ENCODE measurements at places on chromosomes 4 and X.
A peak's percentile ranks its signal among the peaks of the same experiment; 100 is the strongest.

DNA sequence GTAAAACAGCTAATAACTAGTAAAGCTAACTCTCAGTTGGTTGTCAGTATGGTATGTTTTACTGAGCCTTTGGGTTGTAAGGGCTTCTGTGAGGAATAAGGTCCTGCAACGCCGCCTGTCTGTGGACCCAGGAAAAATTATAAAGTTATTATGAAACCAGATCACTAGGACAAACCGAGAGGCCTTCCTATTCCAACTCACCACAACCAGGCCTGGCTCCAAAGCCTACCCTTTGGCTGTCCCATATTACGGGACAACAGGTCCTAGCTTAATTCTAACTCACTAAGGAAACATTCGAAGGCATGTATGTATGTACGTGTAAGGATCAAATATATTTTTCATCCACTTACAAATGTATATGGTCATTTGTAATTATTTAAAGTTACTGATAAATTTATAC is 1.4 kb downstream of the ANKRD17 start:
- DNase-seq = peak; percentile 61

- DNase-seq = no peak
These were observed 129.4 kb downstream of the THOC2 start for GRCh38 chrX:123603491-123603890.

DNA sequence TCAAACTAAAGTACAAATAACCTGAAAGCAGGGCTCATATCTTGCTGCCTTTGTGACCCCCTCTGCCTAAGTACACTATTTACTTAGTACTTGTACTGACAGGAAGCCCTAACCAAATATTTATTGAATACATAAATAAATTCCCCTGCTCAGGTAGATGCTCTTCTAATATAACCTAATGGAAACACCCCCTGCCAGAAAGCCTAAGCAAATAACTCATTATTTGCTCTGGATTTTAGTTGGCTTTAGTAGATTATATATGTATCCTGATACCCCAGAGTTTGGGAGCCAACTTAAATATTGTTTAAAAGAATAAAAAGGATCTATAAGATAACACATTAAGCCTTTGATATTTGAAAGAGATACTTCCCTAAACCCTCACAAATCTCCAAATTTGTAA is 318.2 kb downstream of the PPP1R2C start:
- no peak for DNase-seq

DNA sequence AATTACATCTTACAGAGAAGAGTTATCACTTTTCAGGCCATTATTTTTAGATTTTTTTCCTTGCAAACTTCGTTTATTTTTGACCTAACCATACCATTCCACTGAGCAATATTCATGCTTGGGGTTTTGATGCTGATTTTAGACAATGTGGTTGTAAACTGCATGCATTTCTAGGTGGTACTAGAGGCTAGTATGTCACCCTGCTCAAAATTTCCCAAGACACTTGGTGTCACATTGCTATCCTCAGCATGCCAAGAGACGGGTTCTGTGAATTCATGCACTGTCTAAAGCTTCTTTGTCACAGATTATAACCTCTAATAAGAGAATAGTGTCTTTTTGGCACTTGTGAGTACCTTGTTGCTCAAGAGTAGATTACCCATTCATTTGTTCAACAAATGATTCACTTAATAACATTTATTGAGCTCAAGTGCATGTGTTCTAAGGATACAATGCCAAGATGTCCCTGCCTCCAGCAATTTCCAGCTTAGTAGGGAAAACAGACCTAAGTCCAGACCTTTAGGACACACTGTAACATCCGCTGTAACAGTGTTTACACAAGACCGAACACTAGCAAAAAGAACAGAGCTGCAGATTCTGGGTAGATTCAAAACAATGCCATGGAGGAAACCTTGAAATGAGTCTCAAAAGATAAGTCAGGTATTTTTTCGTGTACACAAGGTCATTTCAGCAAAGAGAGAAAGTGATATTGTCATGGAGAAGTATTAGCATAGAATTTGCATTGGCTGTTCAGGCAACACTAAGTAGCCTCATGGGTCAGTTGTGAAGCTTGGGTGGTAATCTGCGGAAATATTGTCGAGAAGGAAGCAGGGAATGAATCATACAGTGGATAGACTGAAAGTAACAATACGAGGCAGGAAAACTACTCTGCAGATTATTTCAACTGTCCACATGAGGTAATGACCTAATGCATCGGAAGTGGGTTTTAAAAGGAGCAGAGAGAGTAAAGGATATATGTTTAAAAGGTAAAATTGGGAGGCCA is 515.1 kb upstream of the ZFP42 start:
- no peak for DNase-seq

- no peak for DNase-seq
These were observed 93.9 kb upstream of the C1QTNF7 start for GRCh38 chr4:15333692-15334633.

- no peak for DNase-seq
These were observed 323.8 kb downstream of the DCTD start for GRCh38 chr4:182593402-182593801.

- no peak for DNase-seq
These were observed 139.3 kb downstream of the TLL1 start for GRCh38 chr4:166012129-166013030.

DNA sequence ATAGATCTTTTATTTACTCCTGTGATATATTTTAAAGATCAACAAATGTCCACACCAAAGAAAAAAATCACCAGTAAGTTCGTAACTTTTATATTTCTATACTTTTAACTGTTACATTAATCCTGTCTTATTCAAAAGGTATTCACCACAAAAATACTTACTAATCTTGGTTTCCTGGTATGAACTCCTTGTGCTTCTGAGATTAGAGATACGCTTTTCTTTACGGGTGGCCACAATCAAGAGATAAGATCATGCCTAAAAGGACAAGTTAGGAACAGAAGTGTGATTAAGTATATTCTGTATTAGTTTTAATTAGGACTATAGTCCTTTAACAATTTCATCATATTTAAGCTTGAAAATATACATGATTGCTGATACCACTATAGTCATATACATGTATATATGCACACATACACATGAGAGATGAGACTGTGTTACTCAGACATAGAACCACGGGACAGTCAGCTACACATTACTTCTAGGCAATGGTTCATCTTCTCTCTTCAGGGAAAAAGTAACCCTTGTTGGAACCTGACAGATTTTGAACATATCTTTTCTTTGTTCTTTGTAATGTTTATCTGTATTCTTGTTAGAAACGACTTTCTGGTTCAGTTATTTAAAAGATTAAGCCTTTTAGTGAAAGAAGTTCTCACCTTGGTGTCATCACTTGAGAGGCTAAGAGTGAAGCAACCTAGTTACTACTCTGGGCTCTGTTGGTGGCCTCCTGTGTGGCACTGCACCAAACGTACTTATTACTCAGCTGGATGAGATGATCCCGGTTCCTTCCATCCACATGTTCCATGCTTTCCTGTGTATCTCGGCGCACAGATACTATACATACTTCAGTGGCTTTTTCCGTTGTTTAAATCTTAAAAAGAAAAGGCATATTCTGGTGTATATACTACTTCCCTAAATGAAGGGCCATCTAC is 146.1 kb downstream of the CBR4 start:
- no peak for DNase-seq

DNA sequence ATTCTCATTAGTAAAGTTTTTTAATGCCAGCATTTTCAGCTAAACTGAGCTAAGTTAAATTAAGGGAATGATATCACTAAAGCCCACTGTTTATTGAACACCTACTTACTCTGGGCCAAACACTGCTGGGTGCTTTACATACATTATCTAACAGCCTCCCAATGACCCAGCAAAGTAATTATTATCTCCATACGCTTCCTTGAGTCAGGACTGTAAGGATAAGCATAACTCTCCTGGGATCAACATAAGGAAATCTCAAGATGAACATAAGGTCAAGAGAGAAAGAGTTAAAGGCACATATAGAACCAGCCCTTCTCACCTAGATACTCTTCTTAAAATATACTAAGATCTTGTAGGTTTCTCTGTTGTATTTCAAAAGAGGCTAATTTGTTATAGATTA is 13.7 kb downstream of the BMX start:
- no peak for DNase-seq

DNA sequence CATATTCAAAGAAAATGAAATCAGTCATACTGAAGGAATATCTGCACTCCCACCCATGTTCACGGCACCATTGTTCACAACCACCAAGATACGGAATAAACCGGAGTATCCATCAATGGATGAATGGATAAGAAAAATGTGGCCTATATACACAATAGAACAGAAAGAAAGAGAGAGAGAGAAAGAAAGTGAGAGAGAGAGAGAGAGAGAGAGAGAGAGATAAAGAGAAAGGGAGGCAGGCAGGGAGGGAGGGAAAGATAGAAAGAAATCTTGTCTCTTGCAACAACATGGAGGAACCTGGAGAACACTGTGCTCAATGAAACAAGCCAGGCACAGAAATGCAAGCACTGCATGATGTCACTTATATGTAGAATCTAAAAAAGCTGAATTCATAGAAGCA is 52.4 kb downstream of the ANKRD17 start:
- DNase-seq = no peak

GRCh38 chrX:68842351-68842750 is 13.5 kb downstream of the EFNB1 start:
- DNase-seq = no peak

DNA sequence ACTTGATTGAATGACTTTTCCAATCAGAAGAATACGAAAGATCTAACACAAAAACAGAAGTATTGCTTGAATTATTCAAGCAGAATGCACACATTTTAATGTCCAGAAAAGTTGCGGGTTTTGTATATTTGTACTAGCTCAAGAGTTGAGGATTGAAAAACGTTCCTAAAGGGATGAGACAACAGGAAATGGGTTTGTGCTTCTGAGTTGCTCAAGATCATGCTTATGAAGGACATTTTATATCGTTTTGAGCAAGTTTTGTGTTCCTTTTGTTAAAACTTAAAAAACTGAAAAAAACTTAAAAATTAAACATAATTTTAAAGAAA is 353 bp upstream of the SMIM10 start:
- DNase-seq = no peak

DNA sequence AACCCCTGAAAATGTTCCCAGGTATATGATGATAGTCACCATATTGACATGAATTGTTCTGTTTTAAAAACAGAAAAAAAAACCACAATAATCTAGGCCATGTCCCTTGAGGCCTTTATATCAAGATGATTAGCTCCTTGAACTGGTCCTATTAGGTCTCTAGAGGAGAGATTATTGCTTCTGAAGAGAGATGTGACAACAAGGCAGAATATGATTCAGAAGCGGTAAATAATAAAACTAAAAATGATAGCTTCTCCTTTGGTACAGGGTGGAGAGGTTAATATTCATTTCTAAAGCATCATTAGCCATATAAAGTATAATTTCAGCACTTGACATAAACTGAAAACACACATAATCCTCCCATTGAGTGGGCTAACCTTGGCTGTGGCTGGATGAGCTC is 25.8 kb downstream of the TLR8 start:
- no peak for DNase-seq

DNA sequence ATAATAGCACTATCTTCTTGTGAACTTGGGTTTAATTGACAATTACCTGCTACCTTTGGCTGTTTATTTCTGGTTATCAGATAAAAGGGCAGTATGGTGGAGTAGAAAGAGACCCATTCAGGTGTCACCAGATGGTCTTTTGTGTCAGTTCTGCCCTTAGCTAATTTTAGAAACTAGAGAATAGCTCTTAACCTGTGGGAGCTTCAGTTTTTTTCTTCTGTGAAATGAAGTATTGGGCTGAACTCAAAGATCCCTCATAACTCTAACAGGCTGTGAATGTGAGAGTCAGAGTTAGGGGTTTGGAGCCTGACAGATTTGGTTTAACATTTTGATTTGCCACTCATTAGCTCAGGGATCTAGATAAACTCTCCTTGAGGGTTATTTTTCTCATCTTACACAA is 335.2 kb downstream of the PPP1R2C start:
- no peak for DNase-seq

DNA sequence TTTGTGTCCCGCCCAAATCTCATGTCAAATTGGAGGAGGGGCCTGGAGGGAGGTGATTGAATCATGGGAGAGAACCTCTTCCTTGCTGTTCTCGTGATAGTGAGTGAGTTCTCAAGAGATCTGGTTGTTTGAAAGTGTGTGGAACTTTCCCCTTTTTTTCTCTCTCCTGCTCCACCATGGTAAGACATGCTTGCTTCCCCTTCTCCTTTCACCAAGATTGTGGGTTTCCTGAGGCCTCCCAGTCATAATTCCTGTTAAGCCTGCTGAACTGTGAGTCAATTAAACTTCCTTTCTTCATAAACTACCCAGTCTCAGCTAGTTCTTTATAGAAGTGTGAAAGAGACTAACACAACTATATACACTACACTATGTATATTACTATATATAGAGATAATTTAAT is 697.8 kb upstream of the HS3ST1 start:
- no peak for DNase-seq

GRCh38 chr4:37358748-37359147 is 114.2 kb downstream of the NWD2 start:
- no peak for DNase-seq

DNA sequence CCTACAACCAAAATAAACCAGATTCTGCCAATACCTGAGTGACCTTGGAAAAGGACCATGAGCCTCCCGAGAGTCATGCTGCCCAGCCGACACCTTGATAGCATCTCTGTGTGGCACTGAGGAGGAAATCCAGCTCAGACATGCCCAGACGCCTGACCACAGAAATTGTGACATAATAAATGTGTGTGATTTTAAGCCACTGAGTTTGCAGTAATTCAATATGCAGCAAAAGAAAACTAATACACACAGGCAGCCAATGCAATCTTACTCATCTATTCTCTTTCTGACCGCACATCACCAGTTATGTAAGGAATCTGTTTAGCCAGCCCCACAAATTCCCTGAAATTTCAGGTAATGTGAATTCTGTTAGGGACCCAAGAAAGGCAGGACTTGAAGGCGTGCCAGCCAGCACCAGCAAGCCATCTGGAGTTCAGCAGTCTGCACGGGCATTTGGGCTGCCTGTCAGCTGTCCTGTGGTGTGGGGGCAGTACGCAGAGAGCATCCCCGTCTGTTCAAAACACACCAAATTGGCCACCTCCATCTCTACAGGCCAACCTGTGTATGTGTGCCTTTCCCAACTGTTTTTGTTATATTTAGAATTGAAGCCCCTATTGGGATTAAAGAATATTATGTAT is 176.4 kb downstream of the NLGN4X start:
- no peak for DNase-seq

DNA sequence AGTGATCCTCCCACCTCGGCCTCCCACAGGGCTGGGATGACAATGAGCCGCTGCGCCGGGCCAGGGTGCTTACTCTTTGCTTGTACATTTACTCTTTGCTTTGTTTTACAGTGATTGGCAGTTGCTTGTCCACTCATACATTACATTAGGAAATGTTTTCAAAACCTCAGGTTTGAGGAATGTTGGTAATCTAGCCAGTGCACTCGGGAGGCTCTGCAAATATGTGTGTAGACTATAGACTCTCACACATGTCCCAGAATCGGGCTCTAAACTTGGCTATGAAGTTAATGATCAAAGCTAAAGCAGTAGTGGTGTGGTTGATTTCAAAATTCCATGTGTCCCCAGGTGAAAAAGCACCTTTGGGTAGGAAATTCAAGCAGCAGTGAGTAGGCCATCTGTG is 20.5 kb downstream of the TRMT44 start:
- DNase-seq = no peak
